CD4-positive, alpha-beta T cell treated with Interleukin-1 beta for 1 hour (primary cell): ENCODE measurements at places on chromosomes 6 and 20.

GRCh38 chr20:17947474-17947815 lies 21.1 kb downstream of the SNX5 start:
- DNase-seq = no peak

DNA sequence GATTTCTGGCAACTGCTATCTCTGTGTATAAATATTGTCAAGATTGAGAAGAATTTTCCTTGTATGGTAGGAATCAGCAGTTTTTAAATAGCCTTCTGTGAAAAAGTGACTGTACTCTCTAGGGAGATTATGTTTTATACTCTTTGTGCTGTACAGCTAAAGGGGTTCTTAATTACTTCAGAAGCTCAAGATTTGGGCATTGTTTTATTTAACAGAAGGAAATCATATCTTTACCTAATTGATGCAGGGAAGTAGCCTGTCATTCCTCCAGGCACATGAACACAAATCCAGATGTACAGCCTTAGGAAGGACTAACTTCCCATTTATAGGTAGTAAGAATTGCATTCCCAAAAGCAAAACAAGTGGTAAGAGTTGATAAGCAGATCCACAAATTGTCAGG lies 1.3 kb downstream of the CALHM5 start:
- no peak for DNase-seq

DNA sequence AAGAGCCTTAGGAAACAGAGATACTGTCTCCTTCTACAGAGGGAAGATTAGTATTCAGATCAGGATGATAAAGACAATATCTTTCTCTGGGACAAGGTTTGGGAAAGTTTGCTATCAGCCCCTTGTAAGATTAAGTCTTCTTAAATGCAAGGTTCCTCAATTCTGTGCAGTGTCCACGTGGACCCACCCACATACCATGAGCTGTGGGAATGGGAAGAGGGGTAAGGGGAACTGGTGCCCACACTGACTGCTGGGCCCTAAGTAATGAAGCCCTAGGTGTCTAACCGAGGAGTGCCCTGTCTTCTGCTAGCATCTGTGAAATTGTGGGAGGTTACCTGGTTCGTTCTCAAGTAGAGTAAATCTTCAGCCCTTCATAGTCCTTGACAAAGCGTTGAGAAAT lies 5.8 kb upstream of the SSTR4 start:
- no peak for DNase-seq

DNA sequence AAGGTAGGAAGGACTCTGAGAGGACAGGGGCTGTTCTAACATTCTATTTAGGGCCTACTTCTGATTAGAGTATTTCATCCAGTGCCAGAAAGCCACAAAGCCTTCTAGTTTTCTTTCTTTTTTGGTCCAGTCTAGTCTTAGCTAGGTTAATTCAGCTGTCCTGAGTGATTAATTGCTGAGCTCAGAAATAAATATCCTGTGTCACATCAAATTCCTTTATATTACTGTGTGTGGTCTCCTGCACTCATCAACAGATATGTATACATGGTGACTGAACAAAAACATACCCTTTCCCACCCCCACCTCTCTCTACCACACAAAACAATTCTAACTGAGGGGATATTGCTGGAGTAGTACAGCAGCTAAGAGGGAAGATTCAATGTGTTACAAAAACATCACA lies 601.5 kb upstream of the NRSN1 start:
- no peak for DNase-seq

- DNase-seq = no peak
Measured at GRCh38 chr20:62832951-62833391, 16.1 kb downstream of the COL9A3 start.

DNA sequence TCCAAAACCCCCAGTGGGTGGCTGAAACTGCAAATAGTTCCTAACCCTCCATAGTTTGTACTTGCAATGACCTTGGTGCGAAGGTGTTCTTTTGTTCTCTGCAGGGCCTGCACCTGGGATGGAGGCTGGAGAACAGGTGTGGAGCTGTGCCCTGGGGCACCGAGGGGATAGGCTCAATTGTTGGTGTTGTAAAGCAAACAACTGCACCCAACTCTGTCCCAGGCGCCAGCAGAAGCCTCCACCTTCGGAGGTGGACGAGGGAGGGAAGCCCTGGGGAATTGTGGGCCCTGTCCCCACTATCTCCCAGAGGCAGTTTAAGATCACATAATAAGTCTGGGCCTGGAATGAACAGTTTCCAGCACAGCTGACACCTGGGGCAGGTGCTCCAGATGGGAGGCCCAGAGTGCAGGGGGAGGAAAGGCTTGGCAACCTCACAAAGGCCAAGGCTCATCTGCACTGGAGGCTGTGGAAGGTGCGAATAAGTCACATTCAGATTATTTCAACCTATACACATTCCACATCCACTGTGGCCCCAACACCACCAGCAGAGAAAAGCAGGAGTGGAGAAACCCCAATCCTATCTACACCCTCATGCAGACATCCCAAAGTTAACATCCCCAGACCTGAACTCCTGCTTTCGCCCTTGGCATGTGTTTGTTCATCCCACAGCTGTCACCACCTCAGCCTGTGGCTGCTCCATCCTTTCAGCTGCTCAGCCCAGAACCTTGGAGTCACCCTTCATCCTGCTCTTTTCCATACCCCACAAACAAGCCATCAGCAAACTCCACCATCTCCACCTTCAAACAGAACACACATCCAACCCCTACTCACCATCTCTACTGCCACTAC lies 12.3 kb upstream of the CBFA2T2 start:
- no peak for DNase-seq

- DNase-seq = no peak
Measured at GRCh38 chr6:90135667-90136066, 161.0 kb downstream of the BACH2 start.

GRCh38 chr6:155079985-155080452 lies 84.9 kb downstream of the TIAM2 start:
- no peak for DNase-seq

DNA sequence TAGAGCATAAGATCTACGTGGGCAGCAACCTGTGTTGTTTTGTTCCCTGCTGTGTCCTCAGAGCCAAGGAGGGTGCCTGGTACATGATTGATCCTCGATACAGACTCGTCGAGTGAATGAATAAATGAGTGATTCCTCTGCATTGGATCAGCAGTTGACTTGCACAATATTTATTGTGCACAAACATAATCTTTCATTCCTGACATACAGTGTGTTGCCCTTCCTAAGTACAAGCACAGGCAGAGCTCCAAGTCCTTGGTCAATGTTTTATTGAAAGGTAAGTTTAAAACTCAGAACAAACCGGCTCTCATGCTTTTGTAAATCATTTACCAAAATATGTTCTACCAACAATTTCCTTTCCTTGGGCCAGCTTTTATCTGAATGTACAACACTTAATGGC lies 57.4 kb downstream of the STMND1 start:
- DNase-seq = no peak

- no peak for DNase-seq
Measured at GRCh38 chr20:62622877-62623487, 19.3 kb upstream of the SLCO4A1 start.

- no peak for DNase-seq
Measured at GRCh38 chr6:73504160-73504559, 16.7 kb downstream of the EEF1A1 start.

GRCh38 chr6:136716917-136717715 lies 75.2 kb downstream of the MAP3K5 start:
- no peak for DNase-seq

DNA sequence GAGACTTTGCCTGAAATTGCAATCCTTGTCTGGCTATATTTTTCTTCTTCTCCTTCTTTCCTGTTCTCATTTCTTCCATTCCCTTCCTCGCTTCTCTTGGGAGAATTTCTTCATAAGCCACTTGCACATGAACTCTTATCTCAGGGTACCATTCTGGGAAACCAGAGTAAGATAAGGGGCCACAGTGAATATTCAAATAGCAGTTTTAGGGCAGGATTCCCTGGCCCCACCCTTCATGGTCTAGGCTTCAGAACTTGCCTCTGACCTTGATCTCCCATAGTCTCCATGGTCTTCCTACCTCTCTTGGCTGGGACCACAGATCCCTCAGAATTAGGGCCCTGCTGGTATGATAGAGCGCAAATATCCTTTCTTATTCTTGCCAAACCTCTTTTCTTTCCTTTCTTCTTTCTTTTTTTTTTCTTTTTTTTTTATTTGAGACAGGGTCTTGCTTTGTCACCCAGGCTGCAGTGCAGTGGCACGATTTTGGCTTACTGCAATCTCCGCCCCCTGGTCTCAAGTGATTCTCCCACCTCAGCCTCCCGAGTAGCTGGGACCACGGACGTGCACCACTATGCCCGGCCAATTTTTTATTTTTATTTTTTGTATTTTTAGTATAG lies 123.0 kb upstream of the CITED2 start:
- DNase-seq = no peak

DNA sequence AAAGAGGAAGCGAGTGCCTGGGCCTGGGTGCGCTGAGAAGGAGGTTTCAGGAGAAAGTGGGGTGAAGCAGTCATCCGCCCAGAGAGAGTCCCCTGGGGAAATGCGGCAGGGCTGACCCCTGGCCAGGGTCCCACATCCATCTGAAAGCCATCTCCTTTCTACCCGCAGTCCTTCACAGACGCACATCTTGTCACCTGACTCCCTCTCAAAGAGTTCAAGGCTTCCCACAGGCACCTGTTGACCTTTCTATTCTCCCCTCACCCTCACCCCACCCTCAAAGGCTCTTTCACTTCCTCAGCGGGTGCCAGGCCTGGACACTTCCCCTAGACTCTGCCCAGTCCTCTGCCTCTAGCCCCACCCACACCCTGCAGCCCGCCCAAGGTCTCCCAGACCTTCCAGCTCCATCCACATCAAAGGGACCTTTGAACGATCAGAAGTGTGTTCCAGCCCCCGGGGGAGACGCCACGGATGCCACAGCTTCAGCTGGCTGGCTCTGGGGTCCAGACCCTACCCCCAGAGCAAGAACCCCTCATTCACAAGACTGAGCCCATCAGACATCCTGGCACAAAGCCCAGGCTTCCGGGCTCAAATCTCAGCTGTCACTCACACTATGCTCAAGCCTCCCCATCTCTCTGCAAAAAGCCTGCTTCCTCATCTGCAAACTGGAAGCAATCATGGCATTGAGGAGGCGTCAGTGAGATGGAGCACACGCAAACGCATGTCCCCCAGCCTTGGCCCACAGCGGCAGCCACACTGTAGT lies 2.1 kb downstream of the CTSZ start:
- DNase-seq = peak; percentile 46

DNA sequence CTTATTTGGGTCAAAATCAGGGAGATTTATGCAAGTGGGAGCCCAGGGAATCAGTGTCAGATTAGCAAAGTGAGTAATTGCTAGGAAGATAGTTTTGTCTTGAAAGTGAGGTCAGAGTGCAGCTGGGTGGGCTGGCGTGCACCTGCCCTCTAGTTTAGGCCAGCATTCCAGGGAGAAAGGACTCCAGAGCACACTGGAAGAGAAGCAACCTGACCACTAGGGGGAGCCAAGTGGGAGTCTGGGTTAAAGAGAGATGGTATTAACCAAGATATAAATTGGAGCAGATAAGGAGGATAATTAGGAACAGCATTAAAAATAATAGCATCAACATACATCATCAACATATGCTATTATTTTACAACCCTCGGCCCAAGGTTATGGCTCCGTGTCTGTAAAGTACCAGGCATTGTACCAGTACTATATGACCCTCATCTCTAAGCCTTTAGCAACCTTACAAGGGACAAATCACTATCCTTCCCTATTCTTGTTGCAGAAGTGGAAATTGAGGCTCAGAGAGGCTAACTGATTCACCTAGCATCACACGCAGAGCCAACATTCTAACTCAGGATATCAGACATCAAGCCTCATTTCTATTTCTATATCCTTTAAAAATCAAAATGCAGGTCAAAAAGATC lies 57.8 kb downstream of the SLC2A10 start:
- peak; percentile 10 for DNase-seq

- DNase-seq = no peak
Measured at GRCh38 chr6:143802833-143803565, 40.1 kb upstream of the LTV1 start.

GRCh38 chr6:29870104-29870503 lies 42.5 kb downstream of the HLA-G start:
- no peak for DNase-seq

DNA sequence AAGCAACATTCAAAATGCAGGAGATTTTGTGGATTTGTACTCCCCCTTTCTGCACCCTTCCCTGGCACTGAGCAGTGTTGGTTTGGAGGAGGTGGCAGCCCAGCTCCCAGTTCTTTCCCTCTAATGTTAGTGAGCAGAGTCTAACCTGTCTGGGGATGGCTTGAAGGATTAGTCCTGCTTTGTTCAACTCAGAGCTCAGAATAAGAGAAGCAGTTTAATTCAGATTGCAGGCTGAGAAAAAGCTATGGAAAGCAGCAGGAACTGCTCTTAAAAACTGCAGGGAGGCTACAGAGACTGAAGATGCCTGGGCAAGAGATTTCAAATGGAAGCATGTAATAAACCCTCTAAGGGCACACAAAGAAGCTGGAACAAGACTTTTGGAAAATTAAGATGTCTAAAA lies 223.4 kb upstream of the GGTLC1 start:
- no peak for DNase-seq

GRCh38 chr6:68638230-68638900 lies 3.3 kb downstream of the ADGRB3 start:
- DNase-seq = peak; percentile 6

DNA sequence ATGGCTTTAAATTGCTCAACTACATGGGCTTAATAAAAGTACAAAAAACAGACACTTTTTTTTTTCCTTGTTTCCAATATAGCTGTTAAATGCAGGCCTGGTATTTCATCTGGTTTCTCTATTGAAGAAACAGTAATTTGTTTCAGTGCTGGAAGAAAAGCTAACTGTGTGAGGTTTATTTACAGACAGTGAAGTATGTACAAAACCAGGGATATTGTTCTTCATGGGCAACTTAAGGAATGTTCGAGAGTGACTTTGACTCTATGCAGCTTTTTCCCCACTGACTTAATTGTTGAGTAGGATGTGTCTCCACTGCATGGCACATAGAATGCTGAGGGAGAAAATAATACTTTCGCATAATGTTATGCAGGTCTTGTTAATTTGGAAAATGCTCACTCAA lies 31.0 kb upstream of the PRL start:
- DNase-seq = no peak

- DNase-seq = no peak
Measured at GRCh38 chr6:113750151-113750855, 106.8 kb upstream of the MARCKS start.

DNA sequence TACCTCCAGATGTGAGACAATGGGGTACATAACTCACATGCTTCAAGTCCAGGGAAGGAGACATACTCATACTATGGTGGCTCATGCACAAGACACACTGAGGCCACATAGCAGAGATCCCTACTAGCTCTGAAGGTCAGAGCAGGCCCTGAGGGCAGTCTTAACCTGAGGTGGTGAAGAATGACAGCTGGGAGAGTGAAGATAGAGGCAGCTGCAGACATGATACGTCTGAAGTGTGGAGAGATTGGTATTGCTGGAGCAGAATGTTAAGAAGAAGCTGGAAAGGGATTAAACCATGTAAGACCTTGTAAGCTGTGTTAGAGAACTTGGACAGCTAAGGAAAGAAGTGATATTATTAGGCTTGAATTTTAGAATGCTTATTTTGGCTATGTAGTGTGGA lies 32.9 kb downstream of the PGM3 start:
- no peak for DNase-seq

- no peak for DNase-seq
Measured at GRCh38 chr20:64056639-64056888, 6.4 kb upstream of the TCEA2 start.
